ENCODE measurements at places on chromosomes 6 and 20. TPM values are rescaled to one million over a fixed set of nuclear protein-coding genes. Genes with fewer than 3 reads are reported as not detected.

The SAMD5 gene
- total RNA-seq, result 9.2 TPM

The RNF217 gene
- 49.6 TPM for total RNA-seq

The SPATA2 gene
- 11.3 TPM for total RNA-seq

The SASH1 gene
- 99.9 TPM for total RNA-seq

The CST4 gene
- total RNA-seq, result 56.8 TPM

The BPI gene
- not detected for total RNA-seq

The GPLD1 gene
- 3.8 TPM for total RNA-seq

The VGLL2 gene
- 3.0 TPM for total RNA-seq

The PSORS1C2 gene
- not detected for total RNA-seq

The SLC12A5 gene
- 5.1 TPM for total RNA-seq

Data from type B pancreatic cell (in vitro differentiated cells).